ENCODE measurements at places on chromosomes 2 and 18.

- no peak for DNase-seq
These were observed 404.4 kb upstream of the SOX11 start for GRCh38 chr2:5287558-5288334.

- DNase-seq: no peak
These were observed 41.2 kb downstream of the SLC9A4 start for GRCh38 chr2:102514061-102514785.

DNA sequence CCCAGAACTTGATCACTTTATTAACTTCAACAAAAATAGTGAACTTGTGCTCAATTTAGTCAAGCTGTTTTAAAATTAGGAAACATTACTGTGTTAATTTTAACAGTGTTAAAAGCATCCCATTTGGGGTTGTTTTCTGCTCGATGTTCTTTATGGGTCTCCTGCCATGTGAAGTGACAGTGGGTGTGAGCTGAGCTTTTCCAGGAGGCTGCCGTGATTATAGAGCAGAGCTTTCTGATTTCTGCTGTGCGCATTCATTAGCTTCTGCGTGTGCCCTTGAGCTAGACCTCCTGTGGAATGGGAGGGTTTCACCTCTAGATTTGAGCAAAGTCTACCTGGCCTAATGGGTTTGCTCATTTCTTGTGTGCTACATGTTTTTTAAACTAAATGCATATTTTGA is 121.5 kb downstream of the WDSUB1 start:
- no peak for DNase-seq

DNA sequence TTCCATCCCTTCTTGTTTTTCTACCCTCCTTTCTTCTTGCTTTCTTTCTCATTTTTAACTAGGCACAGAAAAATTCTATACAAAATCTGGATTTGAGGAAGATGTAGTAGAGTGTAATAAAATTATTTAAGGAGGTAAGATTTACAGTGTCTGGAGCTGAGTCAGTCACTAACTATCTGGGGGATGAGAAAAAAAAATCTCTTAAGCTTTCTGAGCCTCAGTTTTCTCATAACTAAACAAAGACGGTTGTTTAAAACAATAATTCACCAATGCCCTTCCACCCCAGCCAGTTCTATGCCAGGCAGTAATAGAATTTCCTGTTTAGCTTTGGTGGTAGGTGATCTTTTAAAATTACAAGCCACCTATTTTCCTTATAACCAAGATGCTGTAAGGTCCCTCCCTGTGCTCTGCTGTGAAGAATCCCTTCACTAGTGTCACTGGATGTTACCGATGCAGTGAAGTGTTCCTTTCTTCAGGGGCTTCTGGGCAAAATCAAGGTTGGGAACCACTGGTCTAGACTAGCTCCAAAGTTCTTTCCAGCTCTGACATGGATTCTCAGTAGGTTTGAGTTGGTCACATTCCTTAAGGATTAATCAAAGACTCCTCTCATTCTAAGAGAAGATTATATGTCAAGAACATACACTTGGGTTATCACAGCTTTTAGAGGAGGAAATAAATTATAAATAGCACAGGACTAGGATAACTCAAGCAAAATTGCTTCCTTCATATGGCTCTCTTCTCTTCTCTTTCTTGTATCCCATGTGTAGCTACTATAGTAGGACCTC is 289.0 kb downstream of the CDH2 start:
- DNase-seq: no peak

DNA sequence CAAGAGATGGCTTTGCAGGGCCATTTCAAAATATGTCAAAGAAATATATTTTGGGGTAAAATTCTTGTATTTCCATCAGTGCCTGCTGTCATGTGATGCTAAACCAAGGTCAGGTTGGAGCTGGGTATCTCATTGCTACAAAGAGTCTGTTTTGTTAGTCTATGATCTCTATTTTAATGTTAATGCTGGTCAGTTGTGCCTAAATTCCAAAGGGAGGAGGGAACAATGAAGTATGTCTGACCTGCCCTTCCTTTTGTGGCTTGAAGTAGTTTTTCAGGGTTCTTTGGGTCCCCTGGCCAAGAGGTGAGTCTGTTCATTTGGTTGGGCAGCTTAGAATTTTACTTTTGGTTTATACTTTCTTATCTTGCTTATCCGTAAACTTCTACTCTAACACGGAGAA is 61.6 kb upstream of the DYNAP start:
- DNase-seq: no peak

- DNase-seq: no peak
These were observed 20.7 kb downstream of the FBXO15 start for GRCh38 chr18:74126684-74127655.

GRCh38 chr2:65413610-65414009 is 18.8 kb downstream of the SPRED2 start:
- no peak for DNase-seq

DNA sequence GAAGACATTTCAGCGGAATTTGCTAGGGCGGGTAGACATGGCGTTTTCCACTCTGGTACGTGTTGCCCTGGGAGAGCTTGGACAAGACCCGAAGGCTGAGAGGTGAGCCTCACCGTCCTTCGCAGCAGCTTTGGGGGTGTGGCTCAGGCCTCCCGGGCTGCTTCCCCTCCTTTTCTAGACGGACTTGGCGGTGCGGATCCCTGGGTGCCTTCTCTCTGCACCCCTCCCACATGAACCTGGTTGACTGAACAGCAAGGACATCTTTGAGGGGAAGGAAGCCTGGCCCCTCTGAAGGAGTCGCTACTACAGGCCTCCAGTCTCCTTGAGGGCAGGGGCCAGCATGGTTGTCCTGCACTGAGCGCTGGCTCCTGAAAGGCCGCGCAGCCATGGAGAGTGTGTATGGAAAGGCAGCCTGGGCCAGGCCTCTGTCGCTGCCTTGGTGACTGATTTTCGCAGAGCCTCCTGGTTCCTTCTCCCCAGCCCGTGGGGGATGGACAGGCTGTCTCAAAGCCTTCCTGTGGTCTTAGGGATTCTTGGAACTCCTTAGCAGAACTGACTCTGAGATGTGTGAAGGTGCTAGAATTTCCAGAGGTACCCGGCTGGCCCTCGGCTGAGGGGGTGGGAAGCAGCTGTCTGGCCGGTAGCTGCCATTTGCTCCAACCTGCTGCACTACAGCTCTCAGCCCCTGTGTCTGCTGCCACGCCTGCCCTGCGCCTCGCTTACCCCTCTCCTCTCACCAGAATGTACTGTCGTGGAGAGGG is 9.9 kb downstream of the CNNM4 start:
- DNase-seq: no peak

DNA sequence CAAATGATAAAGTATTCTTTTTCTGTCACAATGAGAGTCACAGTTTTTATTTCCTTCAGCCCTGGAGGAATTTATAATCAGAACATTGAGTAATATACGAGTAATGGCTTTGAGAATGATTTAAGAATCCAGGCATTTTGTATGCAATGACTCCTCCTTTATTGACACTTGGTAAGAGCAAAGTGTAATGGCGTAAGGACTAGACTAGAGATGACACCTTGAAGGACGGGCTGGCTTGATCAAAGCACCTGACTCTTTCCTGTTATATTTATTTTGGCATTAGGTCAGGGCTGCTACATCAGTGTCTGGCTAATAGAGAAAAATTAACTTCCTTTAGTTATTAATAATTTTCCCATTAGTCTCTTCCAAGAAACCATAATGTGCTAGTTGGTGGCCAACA is 482.4 kb upstream of the GCFC2 start:
- DNase-seq: no peak

DNA sequence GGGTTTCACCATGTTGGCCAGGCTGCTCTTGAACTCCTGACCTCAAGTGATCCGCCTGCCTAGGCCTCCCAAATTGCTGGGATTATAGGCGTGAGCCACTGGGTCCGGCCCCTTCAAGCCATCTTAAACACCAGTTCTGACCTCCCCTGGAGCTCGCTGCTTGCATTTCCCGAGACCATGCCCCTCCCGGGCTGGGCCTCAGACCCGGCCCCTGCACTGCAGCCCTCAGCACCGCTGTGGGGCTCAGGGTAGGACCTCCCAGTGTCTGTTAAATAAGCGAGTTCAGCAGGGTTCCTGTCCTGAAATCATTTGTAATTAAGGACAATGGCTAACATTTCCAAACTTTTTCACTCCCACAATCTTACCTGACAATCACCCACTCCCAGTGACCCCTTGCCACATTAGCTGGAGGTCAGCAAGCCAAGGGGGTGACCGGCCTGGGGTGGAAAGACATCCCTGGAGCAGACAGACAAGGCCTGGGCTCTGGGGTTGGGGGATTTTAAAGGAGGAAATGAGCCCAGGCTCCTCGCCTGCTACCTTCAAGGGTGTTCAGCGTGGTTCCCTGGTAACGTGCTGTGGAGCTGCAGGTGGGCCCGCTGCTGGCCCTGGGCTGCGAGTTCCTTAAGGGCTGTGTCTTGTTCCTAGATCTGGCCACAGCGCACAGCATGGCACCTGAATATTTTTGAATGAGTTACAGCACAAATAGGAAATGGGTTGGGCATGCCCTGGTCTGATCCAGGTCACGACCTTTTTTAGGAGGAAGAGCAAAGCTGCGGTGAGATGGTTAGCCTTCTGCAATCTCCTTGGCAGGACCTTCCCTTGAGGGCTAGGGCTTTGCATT is 15.1 kb downstream of the CYS1 start:
- no peak for DNase-seq
